ENCODE measurements at places on chromosomes 4 and X.

GRCh38 chrX:40719218-40719617, 16.1 kb downstream of the MED14 start:
- no peak for DNase-seq

- DNase-seq = no peak
Observed at GRCh38 chr4:15677507-15677988, 4.1 kb upstream of the FAM200B start.

GRCh38 chr4:40544221-40544620, 85.4 kb downstream of the RBM47 start:
- no peak for DNase-seq

- no peak for DNase-seq
Observed at GRCh38 chrX:74534569-74535038, 79.8 kb downstream of the RLIM start.

- DNase-seq = no peak
Observed at GRCh38 chrX:31845003-31845402, 773.2 kb upstream of the FTHL17 start.

- no peak for DNase-seq
Observed at GRCh38 chr4:109801895-109802319, at the start of gene CFI. CFI (minus strand) TSS chr4:109801999; CDS start chr4:109801971, 28 bp downstream.

DNA sequence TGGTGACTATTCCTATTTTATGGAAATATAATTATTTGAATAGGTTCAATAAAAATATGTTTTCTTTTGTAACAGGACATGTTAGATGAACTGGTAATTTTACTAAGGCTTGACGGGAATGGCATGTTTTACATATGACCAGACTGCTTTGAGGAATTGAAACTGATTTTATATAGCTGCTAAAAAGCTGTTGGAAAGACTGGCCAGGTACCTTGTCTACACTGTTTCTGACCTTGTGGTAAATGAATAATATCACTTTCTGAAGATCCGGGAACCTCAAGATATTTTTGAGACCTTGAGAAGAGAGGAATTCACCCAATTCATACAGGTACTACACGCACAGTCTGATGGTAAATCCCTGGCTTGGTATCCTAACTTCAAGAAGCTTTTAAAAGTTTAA, 42.1 kb upstream of the USP46 start:
- no peak for DNase-seq

GRCh38 chr4:88104902-88105610, 53.4 kb downstream of the ABCG2 start:
- DNase-seq = no peak

- no peak for DNase-seq
Observed at GRCh38 chrX:10534611-10535010, 85.8 kb downstream of the MID1 start.

GRCh38 chr4:158778156-158778711, 9.4 kb downstream of the FNIP2 start:
- DNase-seq = no peak

- no peak for DNase-seq
Observed at GRCh38 chr4:165101641-165102040, 11.0 kb downstream of the TMEM192 start.

All from coronary artery (tissue), 2 donors.